ENCODE measurements at places on chromosomes 1 and 21. TPM values are rescaled to one million over a fixed set of nuclear protein-coding genes. Genes with fewer than 3 reads are reported as not detected.

The SPATA1 gene
- total RNA-seq, result not detected

The PAPPA2 gene
- total RNA-seq, result 0.04 TPM

The ESPN gene
- total RNA-seq, result 10.8 TPM

The SLC26A9 gene
- not detected for total RNA-seq

The ERICH3 gene
- 2.8 TPM for total RNA-seq

The HRNR gene
- not detected for total RNA-seq

The TMEM125 gene
- 0.43 TPM for total RNA-seq

- H3K36me3 ChIP-seq, result no peaks in the 10 kb centered on the region
- H3K4me1 ChIP-seq, result no peaks in the 10 kb centered on the region
- no peaks in the 10 kb centered on the region for H3K27me3 ChIP-seq
Observed at GRCh38 chr1:54153535-54154439, 987 bp upstream of the CDCP2 start.

GRCh38 chr21:44793592-44794374 lies 7.8 kb downstream of the UBE2G2 start:
- no peak overlapping the region for H3K27ac ChIP-seq
- no peak for DNase-seq
- H3K27me3 ChIP-seq, result no peaks in the 10 kb centered on the region
- H3K36me3 ChIP-seq, result no peaks in the 10 kb centered on the region

DNA sequence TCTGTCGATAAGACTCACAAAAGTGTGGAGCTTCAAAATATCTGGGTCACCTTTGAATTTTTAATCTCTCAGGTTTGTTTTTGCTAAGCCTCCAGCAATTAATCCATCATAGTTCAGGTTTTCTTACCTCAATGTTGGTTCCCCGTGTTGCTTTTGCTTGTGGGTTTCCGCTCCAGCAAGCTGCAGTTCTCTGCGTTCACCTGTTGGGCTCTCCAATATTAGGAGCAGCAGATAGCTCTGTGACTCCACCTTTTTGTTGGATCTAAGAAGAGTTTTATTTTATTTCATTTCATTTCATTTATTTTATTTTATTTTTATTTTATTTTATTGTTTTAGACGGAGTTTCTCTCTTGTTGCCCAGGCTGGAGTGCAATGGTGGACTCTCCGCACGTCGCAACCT lies 335.5 kb downstream of the COL11A1 start:
- no peaks in the 10 kb centered on the region for H3K4me1 ChIP-seq
- DNase-seq, result no peak
- H3K27me3 ChIP-seq, result no peaks in the 10 kb centered on the region
- no peak overlapping the region for H3K27ac ChIP-seq
- no peaks in the 10 kb centered on the region for H3K36me3 ChIP-seq
- H3K4me3 ChIP-seq, result no peak overlapping the region

- H3K27ac ChIP-seq, result no peak overlapping the region
- H3K4me3 ChIP-seq, result no peak overlapping the region
- DNase-seq, result no peak
Observed at GRCh38 chr21:26777166-26777565, 68.0 kb downstream of the ADAMTS1 start.

DNA sequence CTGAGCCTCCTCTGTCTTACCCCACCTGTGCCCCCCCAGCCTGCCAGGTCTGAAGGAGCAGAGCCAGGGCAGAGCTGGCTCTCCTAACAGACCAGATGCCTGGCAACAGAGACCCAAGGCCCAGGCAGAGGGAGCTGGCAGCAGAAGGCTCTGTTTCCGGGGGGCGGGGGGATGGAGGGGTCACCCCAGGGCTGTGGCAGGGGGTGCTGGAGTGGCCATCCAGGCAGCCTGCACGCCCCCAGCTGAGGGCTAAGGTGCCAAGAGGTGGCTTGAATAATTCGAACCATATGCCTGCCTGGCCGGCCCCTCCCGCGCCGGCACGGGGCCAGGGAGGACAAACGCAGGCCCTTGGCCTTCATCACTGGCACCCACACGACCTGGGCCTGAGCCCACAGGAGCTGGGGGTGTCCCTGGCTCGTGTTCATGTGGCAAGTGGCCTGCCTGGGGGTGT lies 16.0 kb upstream of the PLEKHG5 start:
- no peak overlapping the region for H3K4me3 ChIP-seq
- H3K27ac ChIP-seq, result no peak overlapping the region
- no peak for DNase-seq
- no peaks in the 10 kb centered on the region for H3K27me3 ChIP-seq
- no peaks in the 10 kb centered on the region for H3K36me3 ChIP-seq

DNA sequence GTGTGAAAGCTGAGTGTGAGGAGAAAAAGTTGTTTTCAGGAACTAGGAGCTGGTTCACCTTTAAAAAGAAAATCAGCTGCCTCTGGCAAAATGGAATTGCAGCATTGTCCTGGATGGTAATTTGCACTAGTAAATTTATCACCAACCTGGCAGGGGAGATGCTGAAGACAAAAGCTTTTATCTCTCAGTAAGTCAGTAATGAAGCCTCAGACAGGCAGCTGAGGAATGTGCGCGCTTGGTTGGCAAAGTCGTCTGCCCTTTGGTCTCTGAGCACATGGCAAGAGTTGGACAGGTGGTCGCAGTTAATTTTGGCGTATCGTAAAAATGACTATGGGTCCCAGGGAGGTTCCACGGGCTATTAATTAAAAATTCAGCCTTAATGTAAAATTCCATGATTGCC lies 131.9 kb downstream of the BACH1 start:
- H3K27ac ChIP-seq, result no peak overlapping the region
- no peaks in the 10 kb centered on the region for H3K27me3 ChIP-seq
- no peak overlapping the region for H3K4me3 ChIP-seq
- H3K36me3 ChIP-seq, result no peaks in the 10 kb centered on the region
- no peak for DNase-seq

- no peaks in the 10 kb centered on the region for H3K36me3 ChIP-seq
- H3K27me3 ChIP-seq, result no peaks in the 10 kb centered on the region
- no peak overlapping the region for H3K4me3 ChIP-seq
- no peak overlapping the region for H3K27ac ChIP-seq
Observed at GRCh38 chr1:75922698-75923097, 9.5 kb downstream of the ASB17 start.

DNA sequence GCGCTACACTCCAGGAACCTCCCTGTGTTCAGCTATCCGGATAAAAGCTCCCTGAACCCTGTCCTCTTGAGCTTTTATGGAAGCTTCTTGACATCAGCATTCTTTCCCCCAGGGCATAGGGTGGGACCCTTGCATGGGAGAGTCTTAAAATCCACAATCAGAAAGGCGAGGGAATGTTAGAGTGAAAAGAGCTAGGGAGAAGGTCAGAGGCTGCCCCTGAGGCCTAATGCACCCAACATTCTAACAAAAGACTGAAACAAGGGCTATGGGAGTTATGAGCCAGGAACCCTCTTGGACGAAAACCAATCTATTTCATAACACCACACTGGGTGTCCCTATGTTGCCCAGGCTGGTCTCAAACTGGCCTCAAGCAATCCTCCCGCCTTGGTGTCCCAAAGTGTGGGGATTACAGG lies 36.7 kb downstream of the NEK2 start:
- no peak overlapping the region for H3K27ac ChIP-seq
- peak; percentile 19 for DNase-seq
- H3K4me3 ChIP-seq, result no peak overlapping the region

GRCh38 chr1:61770131-61770530 lies 27.9 kb downstream of the PATJ start:
- H3K4me1 ChIP-seq, result no peaks in the 10 kb centered on the region
- no peaks in the 10 kb centered on the region for H3K27me3 ChIP-seq
- H3K36me3 ChIP-seq, result no peaks in the 10 kb centered on the region
- no peak overlapping the region for H3K4me3 ChIP-seq
- no peak for DNase-seq

DNA sequence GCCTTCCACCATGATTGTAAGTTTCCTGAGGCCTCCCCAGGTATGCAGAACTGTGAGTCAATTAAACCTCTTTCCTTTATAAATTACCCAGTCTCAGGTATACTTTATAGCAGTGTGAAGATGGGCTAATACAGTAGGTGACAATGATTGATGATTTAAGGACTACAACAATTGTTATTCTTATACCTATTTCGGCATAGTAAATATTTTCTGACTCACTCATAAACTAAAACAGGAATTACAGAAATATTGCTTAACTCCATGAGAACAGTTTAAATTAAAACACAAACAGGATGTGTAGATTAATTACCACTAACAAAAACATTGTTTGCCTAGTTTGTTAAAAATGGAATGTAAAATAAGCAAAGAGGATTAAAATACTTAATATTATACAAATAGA lies 839.9 kb downstream of the LTN1 start:
- no peaks in the 10 kb centered on the region for H3K27me3 ChIP-seq
- no peaks in the 10 kb centered on the region for H3K36me3 ChIP-seq
- H3K4me3 ChIP-seq, result no peak overlapping the region
- no peaks in the 10 kb centered on the region for H3K4me1 ChIP-seq
- H3K27ac ChIP-seq, result no peak overlapping the region

- H3K4me3 ChIP-seq, result no peak overlapping the region
- H3K36me3 ChIP-seq, result no peaks in the 10 kb centered on the region
- peaks cover 14% of the 10 kb centered on the region for H3K4me1 ChIP-seq
- no peaks in the 10 kb centered on the region for H3K27me3 ChIP-seq
- no peak for DNase-seq
Observed at GRCh38 chr1:203180611-203181330, 5.1 kb upstream of the MYBPH start.

- no peaks in the 10 kb centered on the region for H3K4me1 ChIP-seq
- no peak for DNase-seq
- no peaks in the 10 kb centered on the region for H3K36me3 ChIP-seq
Observed at GRCh38 chr1:10814312-10814711, 17.9 kb upstream of the CASZ1 start.

DNA sequence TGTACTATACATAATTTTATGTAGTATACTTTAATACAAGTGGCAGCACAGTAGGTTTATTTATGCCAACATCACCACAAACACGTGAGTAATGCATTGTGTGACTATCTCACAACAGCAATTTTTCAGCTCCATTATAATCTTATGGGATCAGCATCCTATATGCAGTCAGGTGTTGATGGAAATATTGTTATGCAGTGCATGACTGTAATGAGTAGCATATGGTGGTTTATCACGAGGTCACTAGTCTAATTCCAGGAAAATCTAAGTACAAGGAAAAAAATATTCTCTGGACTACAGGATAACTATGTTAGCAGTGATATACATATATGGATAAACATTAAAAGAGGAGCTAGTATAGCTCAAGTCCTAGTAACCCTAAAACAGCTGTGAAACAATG lies 69.0 kb downstream of the ATP1B1 start:
- H3K27ac ChIP-seq, result no peak overlapping the region
- no peaks in the 10 kb centered on the region for H3K36me3 ChIP-seq
- no peak overlapping the region for H3K4me3 ChIP-seq
- H3K4me1 ChIP-seq, result no peaks in the 10 kb centered on the region
- no peaks in the 10 kb centered on the region for H3K27me3 ChIP-seq

All from adrenal gland (tissue), 19 donors.